Gastrocnemius medialis (tissue), 4 donors: ENCODE measurements at places on chromosomes 4 and X. TPM values are rescaled to one million over a fixed set of nuclear protein-coding genes. Genes with fewer than 3 reads are reported as not detected.
A peak's percentile ranks its signal among the peaks of the same experiment; 100 is the strongest.

DNA sequence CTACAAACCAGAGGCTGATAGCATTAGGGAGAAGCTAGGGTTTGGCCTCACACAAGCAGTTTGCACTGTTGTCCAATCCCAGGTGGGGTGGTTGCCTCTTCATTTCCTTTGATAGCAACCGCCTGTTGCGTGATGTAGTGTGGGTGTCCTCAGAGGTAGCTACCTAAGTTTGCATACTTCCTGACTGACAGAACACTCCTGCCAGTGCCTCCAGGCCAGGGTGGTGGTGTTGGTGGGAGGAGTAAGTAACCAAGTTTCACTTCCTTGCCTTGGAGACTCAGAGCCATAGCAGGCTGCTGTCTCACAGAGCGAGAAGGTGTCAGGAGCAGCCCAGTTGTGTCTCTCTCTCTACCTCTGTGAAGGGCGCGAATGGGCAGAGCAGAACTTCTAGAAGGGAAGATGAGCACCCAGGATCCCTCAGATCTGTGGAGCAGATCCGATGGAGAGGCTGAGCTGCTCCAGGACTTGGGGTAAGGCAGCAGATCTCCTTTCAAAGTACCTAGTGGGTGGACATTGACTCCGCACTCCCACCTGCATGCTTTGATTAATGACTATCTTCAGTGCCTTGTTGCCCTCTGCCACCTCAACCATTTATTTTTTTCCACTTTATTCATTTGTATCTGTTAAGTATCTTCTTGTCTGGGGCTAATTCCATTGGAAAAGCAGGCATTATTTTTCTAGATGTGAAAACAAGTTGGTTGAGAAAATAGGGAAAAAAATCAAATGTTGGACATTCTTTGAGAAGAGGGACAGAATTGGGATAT, at the start of gene DAPP1:
Gene DAPP1 (plus strand): TSS at position 283 of the 764 bp plus-strand sequence. CDS start 87 bp downstream, at position 370.
- H3K36me3 ChIP-seq = no peaks in the 10 kb centered on the region
- peak within 1 kb of the TSS; percentile 15 for H3K4me3 ChIP-seq
- no peaks in the 10 kb centered on the region for H3K27me3 ChIP-seq

DNA sequence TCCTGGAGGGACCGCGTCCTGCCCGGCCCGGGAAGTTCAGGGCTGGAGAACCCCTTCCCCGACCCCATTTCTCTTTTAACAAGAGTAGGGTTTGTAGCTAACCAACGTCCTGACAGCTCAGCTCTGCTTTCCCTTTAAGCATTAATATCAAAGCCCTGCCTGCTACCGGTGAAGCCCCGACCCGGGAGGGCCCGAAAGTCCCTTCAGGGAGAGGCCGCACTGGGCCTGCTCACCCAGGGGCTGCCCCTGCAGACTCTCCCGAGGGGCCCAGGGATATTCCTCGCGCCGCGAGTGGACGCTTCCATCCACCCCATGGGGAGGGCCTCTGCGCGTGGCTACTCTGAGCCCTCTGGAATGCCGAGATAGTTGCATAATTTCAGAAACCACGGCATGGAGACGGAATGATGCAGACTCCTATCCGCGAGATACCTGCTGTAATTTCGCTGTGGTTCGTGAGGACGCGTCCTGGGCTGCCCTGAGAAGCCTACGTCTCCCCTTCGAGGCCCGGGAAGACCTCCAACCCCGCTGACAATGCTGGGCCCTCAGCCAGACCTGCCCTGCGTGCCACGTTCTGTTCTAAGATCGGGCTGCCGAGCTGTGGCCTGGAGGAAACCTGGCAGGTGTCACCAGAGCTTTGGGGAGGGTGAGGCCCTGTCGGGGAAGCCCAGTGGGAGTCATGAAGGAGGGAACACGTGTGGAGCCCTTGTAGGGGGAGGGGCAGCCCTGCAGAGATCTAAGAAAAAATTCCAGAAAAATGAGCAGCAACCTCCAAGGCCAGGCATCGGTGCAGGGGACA, 999 bp upstream of the CTBP1 start:
- peak overlapping the region; percentile 95 for H3K27ac ChIP-seq
- H3K4me1 ChIP-seq = peaks cover 39% of the 10 kb centered on the region
- no peak for DNase-seq
- H3K27me3 ChIP-seq = no peaks in the 10 kb centered on the region
- peak overlapping the region; percentile 68 for H3K4me3 ChIP-seq

DNA sequence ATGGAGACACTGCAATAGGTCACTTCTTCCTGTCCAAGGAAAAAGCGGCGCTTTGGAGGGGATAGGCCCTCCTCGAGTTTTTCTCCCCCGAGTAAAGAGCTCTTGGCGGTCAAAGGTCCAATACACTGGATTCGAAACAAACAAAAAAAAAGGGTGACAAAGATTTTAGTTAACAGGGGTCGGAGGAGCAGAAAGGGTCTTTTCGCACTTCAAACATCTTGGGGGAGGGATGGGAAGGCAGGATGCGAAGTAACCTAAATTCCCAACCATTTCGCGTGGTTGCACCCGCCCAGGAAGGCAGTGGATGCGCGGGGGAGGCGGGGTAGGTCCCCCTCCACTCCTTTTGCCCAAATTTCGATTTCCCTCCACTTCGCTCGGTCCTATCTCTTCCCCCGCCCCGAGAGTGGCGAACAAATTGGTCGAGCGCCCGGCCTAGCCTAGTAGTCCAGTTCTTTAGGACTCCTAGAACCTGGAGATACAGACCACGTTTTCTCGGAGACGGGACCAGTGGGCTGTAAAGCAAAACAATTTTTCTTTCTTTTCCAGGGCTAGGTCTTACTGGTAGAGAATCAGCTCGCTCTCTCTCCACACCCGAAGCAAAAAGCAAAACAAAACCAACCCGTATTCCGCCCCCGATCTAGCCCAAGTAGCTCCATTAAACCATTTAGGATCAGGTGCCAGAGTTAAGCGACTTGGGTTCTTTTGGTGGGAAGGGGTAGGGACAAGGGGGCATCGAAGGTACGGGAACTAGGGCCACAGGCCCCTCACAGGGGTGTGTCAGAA, 2.0 kb upstream of the STAG2 start:
- DNase-seq = peak; percentile 29
- H3K4me1 ChIP-seq = peaks cover 2% of the 10 kb centered on the region
- no peaks in the 10 kb centered on the region for H3K27me3 ChIP-seq
- H3K4me3 ChIP-seq = peak overlapping the region; percentile 72

MAGEA4 gene
- total RNA-seq = not detected

GRCh38 chrX:17072721-17073230, 126.3 kb downstream of the REPS2 start:
- H3K4me1 ChIP-seq = peaks cover 2% of the 10 kb centered on the region
- H3K36me3 ChIP-seq = no peaks in the 10 kb centered on the region
- H3K27ac ChIP-seq = no peak overlapping the region
- H3K4me3 ChIP-seq = no peak overlapping the region

TCEAL2 gene
- total RNA-seq = not detected

DNA sequence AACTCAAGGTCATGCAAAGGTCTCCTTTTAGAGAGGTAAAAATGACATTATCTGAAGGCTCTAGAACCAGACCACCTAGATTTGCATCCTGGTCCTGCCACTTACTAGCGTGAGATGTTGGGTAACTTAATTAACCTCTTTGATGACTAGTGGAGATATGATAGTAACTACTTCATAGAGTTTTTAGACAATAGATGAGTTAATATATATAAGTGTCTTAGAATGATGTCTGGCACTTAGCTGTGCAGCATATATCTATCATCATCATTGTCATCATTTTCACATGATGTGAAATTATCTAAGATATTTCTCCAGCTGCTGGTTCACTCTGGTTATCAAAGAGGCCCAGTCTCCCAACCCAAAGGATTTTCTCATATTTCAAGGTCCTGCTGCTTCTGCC, 126.1 kb upstream of the DCLK2 start:
- no peak overlapping the region for H3K4me3 ChIP-seq
- no peak overlapping the region for H3K27ac ChIP-seq
- DNase-seq = no peak
- H3K36me3 ChIP-seq = no peaks in the 10 kb centered on the region

- H3K4me3 ChIP-seq = no peak overlapping the region
- H3K4me1 ChIP-seq = no peaks in the 10 kb centered on the region
- no peaks in the 10 kb centered on the region for H3K27me3 ChIP-seq
- H3K36me3 ChIP-seq = no peaks in the 10 kb centered on the region
- DNase-seq = no peak
These were observed 363.0 kb upstream of the ZCCHC13 start for GRCh38 chrX:73940893-73941470.

DNA sequence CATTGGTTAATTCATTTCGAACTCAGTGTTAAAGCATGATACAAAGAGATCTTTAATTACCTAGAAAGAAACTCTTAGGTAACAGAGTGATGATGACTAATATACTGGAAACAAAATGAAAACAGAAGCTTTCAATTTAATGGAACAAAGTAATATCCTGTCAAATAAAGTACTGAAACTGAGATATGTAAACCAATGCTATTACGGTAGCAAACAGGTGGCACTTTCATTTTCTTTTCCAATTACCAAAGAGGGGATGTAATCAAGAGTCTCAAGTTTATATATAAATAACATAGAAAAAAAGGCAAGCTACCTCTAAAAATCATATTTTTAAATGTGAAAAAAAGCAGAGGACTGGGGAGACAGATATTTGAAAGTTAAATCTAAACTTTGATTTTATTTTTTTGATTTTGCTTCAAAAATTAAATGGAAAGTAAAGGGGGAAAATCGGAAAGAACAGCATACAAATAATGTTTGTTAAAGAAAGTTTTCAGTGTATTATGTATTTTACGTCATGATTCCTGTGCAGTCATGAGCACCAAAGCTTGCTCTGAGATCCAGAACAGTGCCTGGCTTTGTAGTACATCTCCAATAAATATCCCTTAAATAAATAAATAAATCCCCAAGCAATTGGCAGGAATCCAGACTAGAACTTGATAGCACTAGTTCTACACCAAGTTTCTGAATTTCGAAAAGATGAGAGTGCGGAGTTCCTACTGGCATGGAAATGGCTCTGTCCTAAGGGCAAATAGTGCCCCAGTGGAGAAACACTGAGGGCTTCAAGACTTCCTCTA, 25.0 kb upstream of the RAPGEF2 start:
- H3K27me3 ChIP-seq = no peaks in the 10 kb centered on the region
- H3K27ac ChIP-seq = no peak overlapping the region
- peaks cover 5% of the 10 kb centered on the region for H3K4me1 ChIP-seq
- H3K36me3 ChIP-seq = no peaks in the 10 kb centered on the region

GRCh38 chrX:134174273-134174660, 62.7 kb upstream of the CCDC160 start:
- no peaks in the 10 kb centered on the region for H3K36me3 ChIP-seq
- no peak overlapping the region for H3K27ac ChIP-seq
- no peak for DNase-seq
- H3K4me3 ChIP-seq = no peak overlapping the region
- H3K27me3 ChIP-seq = no peaks in the 10 kb centered on the region

GRCh38 chr4:148923881-148924280, 481.7 kb upstream of the NR3C2 start:
- no peak overlapping the region for H3K4me3 ChIP-seq
- H3K36me3 ChIP-seq = no peaks in the 10 kb centered on the region
- no peak for DNase-seq
- H3K27ac ChIP-seq = no peak overlapping the region
- no peaks in the 10 kb centered on the region for H3K4me1 ChIP-seq

RIBC1 gene
- not detected for total RNA-seq

- no peak overlapping the region for H3K4me3 ChIP-seq
- H3K27ac ChIP-seq = no peak overlapping the region
- DNase-seq = no peak
These were observed 813.8 kb upstream of the HTR2C start for GRCh38 chrX:113770071-113770470.

GRCh38 chr4:14916554-14917297, 85.6 kb upstream of the CPEB2 start:
- H3K36me3 ChIP-seq = no peaks in the 10 kb centered on the region
- no peak overlapping the region for H3K4me3 ChIP-seq
- no peaks in the 10 kb centered on the region for H3K27me3 ChIP-seq
- no peak overlapping the region for H3K27ac ChIP-seq
- no peaks in the 10 kb centered on the region for H3K4me1 ChIP-seq

DNA sequence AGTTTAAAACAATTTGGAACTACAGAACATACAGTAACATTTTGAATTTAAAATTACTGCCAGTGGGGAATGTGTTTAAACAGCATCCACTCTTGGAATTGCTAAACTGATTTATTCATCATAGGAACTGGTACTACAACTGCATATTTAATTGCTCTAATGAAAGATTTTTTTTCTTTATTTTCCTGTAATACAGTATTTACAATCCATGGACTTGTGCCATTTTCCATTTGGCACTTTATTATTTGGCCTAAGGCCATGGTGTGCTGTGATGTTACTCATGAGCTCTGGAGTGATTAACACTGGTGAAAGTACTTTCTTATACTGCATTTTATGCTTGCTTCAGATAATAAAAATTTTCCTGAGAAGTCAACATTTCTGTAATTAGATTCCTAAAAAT, 69.7 kb upstream of the NUDT6 start:
- no peak overlapping the region for H3K4me3 ChIP-seq
- DNase-seq = no peak
- no peaks in the 10 kb centered on the region for H3K36me3 ChIP-seq
- no peak overlapping the region for H3K27ac ChIP-seq
- H3K27me3 ChIP-seq = no peaks in the 10 kb centered on the region

PDHA2 gene
- total RNA-seq = not detected

- H3K4me3 ChIP-seq = no peak overlapping the region
- no peaks in the 10 kb centered on the region for H3K36me3 ChIP-seq
- DNase-seq = no peak
- H3K27me3 ChIP-seq = no peaks in the 10 kb centered on the region
- H3K27ac ChIP-seq = peak overlapping the region; percentile 91
These were observed 16.8 kb upstream of the ZCCHC13 start for GRCh38 chrX:74286950-74287740.

GRCh38 chrX:18434896-18435295, 9.5 kb downstream of the CDKL5 start:
- no peak for DNase-seq
- H3K27ac ChIP-seq = no peak overlapping the region
- H3K27me3 ChIP-seq = no peaks in the 10 kb centered on the region
- no peaks in the 10 kb centered on the region for H3K4me1 ChIP-seq

EXOC1L gene
- total RNA-seq = not detected

DNA sequence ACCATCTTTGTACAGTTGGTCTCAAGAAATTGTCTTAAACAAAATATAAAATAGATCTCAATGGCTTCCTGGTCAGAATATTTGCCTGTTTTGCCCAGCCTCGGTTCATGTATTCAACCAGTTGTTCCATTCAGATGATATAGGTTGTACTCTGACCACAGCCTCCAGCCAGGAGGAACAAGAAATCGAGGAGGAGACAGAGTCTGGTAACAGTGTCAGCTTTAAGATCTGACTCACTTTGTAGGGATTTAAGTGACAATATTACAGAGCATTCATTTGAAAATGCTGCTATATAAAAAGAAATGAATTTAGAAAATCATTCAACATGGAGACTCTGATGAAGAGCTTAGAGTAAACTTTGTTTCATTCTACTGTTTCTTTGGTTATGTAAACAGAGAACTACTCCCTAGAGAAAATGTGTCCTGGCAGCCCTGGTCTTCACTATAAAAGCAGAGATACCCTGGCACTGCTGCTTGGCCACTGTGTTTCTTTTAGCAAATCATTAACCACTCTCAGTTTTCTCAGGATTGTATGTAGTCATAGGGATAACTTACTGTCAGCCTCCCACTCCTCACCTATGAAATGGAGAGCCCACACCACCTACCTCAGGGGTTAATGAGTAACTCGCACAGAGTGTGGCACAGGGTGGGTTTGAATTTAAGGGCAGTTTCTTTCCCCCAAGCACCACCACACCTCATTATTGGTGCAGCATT, 53.5 kb downstream of the PAGE2 start:
- DNase-seq = no peak
- no peaks in the 10 kb centered on the region for H3K36me3 ChIP-seq
- H3K4me3 ChIP-seq = no peak overlapping the region
- H3K4me1 ChIP-seq = no peaks in the 10 kb centered on the region
- no peaks in the 10 kb centered on the region for H3K27me3 ChIP-seq

GRCh38 chrX:153708415-153708814, 15.8 kb downstream of the BCAP31 start:
- no peak overlapping the region for H3K4me3 ChIP-seq
- peaks cover 17% of the 10 kb centered on the region for H3K4me1 ChIP-seq
- peak; percentile 87 for DNase-seq
- H3K27ac ChIP-seq = peak overlapping the region; percentile 91
- no peaks in the 10 kb centered on the region for H3K27me3 ChIP-seq
